Vagina (tissue), 2 donors: ENCODE measurements at places on chromosomes 4 and X.
A peak's percentile ranks its signal among the peaks of the same experiment; 100 is the strongest.

GRCh38 chr4:59838236-59838635 is 1361.9 kb upstream of the ADGRL3 start:
- no peak for DNase-seq

GRCh38 chr4:138835832-138836533 is 179.6 kb upstream of the NOCT start:
- peak; percentile 52 for DNase-seq

DNA sequence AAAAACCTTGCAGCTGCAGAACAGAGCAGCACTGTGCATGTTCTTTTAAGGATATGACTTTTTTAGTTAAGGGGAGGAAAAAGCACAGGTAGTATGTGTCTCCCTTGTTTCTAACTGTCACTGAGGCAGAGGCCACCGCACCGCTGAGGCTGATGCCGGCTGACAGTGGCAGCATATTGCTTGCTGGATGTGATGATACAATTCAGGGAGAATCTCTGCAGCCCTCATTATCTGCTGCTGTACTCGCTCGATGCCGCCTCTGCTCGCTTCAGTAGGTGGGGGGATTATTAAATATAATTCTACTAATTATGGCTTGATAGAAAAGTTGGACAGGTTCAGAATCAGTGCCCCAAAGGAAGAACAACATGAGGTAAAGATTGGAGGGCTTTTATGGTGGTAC is 378.8 kb upstream of the NOCT start:
- no peak for DNase-seq

DNA sequence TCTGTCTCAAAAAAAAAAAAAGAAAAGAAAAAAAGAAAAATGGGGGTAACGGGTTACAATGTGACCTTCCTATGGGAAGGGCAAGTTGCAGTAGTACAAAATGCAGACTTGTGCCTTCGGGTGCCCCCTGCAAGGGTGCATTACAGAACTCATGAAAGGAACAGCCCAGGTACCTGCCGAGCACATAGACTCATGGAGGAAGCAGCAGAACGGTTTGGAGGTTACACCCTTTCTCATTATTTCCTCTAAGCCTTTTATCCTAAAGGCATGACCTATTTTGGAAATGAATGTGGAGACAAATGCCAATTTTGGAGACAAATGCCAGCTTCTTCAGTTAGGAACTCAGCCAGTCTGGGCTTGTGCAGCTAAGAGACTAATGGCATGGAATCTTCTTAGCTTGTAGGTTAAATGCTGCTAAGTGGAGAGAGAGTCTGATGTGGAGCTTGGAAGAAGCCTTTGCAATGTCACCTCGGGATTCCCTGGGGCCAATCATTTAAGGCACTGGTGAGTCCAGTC is 44.1 kb upstream of the PRKX start:
- no peak for DNase-seq

- DNase-seq, result no peak
These were observed 84.3 kb upstream of the PSAPL1 start for GRCh38 chr4:7518871-7519637.

DNA sequence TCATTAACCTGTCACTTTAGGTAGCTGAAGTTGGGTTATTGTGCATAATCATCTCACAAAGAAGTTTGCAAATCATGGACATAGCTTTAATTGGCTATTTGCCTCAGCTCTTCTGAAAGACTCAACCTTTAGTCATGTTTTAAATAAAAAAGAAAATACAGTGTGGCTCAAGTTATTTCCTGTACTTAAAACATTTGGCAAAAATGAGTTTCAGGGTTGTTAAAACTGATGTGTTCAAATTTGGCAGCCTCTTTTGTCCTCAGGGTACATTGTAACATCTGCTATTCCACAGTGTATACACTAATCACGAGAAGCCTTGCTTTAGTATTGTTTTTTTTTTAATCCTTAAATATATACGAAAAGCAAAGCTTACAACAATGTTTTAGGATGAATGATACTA is 31.5 kb upstream of the HPGD start:
- DNase-seq, result no peak
